ENCODE measurements at places on chromosomes 11 and 22.
A peak's percentile ranks its signal among the peaks of the same experiment; 100 is the strongest.

GRCh38 chr11:70555078-70555477 lies 156.7 kb downstream of the CTTN start:
- no peaks in the 10 kb centered on the region for H3K4me1 ChIP-seq
- H3K4me3 ChIP-seq, result no peak overlapping the region
- H3K27ac ChIP-seq, result no peak overlapping the region

DNA sequence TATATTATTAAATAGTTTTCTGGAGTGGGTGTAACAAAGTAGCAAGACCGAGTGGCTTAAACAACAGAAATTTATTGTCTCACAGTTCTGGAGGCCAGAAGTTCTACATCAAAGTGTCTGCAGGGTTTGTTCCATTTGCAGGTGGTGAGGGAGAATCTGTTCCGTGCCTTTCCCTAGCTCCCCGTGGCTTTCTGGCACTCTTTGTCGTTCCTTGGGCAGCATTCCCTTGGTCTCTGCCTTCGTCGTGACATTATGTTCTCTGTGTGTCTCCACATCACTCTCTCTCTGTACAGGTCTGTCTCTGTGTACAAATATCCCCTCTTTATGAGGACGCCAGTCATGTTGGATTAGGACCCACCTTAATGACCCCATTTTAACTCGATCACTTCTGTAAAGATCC lies 38.2 kb downstream of the LDLRAD3 start:
- H3K27ac ChIP-seq, result no peak overlapping the region
- no peak for DNase-seq
- no peak overlapping the region for H3K4me3 ChIP-seq

- peaks cover 64% of the 10 kb centered on the region for H3K4me1 ChIP-seq
- H3K27ac ChIP-seq, result peak overlapping the region; percentile 72
- no peaks in the 10 kb centered on the region for H3K36me3 ChIP-seq
- no peaks in the 10 kb centered on the region for H3K27me3 ChIP-seq
Observed at GRCh38 chr11:62545437-62546243, 966 bp downstream of the AHNAK start.

GRCh38 chr11:126284829-126285228 lies 1.9 kb downstream of the TIRAP start:
- no peak overlapping the region for H3K4me3 ChIP-seq
- H3K27me3 ChIP-seq, result no peaks in the 10 kb centered on the region
- peaks cover 3% of the 10 kb centered on the region for H3K36me3 ChIP-seq
- H3K4me1 ChIP-seq, result peaks cover 5% of the 10 kb centered on the region

GRCh38 chr11:17978553-17979287 lies 34.1 kb downstream of the SERGEF start:
- H3K4me3 ChIP-seq, result no peak overlapping the region
- DNase-seq, result peak; percentile 47
- no peak overlapping the region for H3K27ac ChIP-seq
- H3K36me3 ChIP-seq, result no peaks in the 10 kb centered on the region
- H3K4me1 ChIP-seq, result peaks cover 16% of the 10 kb centered on the region
